ENCODE measurements at places on chromosomes 1 and 21. TPM values are rescaled to one million over a fixed set of nuclear protein-coding genes. Genes with fewer than 3 reads are reported as not detected.

Gene GGPS1
- total RNA-seq = 31.2 TPM

Gene S100A7A
- not detected for total RNA-seq

Gene FCRL2
- total RNA-seq = not detected

Gene EDARADD
- 0.35 TPM for total RNA-seq

Gene KCNH1
- 0.26 TPM for total RNA-seq

Gene REN
- 1.3 TPM for total RNA-seq

Gene SLC2A5
- 12.9 TPM for total RNA-seq

Gene DIRAS3
- 0.74 TPM for total RNA-seq

Gene TFF1
- total RNA-seq = not detected

Gene ARV1
- 12.9 TPM for total RNA-seq

Gene AMY1C
- total RNA-seq = not detected

Gene RAB42
- total RNA-seq = 10.2 TPM

All from mesenteric fat pad (tissue), 1 donor.